SJSA1 (cell line): ENCODE measurements at places on chromosomes 7 and 10. TPM values are rescaled to one million over a fixed set of nuclear protein-coding genes. Genes with fewer than 3 reads are reported as not detected.

Gene KIN
- 15.8 and 31.4 TPM in 2 replicates for total RNA-seq

Gene PRSS2
- not detected in 2 replicates for total RNA-seq

Gene RGR
- total RNA-seq: not detected in 2 replicates

Gene NAT16
- not detected in 2 replicates for total RNA-seq

Gene STRA8
- total RNA-seq: not detected in 2 replicates

Gene FAM13C
- 0.03 TPM in 1 of 2 replicates, not detected in the other for total RNA-seq

Gene SMURF1
- 19.0 and 20.3 TPM in 2 replicates for total RNA-seq

Gene TBXAS1
- total RNA-seq: 3.8 and 7.0 TPM in 2 replicates
